NCI-H1417 (cell line): ENCODE measurements at places on chromosomes 11 and 22.
A peak's percentile ranks its signal among the peaks of the same experiment; 100 is the strongest.

DNA sequence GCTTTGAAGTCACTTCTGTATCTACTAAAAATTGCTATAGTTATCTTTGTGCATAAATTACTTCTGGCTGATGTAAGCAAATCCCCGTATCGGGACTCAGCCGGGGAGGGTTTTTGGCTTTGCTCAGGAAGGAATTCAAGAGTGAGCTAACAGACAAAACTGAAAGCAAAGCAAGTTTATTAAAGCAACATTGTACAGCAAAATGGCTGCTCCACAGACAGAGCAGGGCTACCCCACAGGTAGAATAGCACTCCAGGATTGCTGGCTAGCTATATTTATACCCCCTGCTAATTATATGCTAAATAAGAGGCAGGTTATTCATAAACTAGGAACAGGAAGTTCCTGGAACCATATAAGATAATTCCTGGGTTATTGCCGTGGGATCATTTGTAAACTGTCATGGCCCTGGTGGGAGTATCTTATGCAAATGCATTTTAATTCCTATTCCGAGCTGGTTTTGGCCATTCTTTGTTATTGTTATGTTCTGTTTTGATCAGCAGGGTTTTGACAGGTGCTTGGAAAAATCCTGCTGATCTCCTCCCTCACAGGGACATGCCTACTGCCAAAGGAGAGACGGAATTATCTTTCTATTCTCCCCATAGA is 15.2 kb downstream of the MIF start:
- no peak for DNase-seq

DNA sequence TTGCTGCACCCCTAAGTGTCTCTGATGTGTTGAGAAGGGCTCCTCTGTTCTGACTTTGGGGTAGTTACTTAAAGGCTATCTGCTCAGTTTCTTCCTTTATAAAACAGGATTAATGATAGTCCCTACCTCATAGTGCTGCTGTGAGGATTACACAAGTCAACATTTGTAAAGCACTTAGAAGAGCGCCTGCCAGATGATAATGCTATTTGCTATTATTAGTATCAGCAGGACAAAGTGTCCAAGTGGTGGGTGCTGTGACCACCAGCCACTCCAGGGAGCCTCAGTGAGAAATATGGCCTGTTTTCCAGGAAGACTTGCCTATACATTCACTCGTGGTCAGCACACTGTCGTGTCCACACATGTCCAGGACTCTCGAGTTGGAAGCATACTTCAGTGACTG is 16.2 kb downstream of the POU2F3 start:
- no peak for DNase-seq

DNA sequence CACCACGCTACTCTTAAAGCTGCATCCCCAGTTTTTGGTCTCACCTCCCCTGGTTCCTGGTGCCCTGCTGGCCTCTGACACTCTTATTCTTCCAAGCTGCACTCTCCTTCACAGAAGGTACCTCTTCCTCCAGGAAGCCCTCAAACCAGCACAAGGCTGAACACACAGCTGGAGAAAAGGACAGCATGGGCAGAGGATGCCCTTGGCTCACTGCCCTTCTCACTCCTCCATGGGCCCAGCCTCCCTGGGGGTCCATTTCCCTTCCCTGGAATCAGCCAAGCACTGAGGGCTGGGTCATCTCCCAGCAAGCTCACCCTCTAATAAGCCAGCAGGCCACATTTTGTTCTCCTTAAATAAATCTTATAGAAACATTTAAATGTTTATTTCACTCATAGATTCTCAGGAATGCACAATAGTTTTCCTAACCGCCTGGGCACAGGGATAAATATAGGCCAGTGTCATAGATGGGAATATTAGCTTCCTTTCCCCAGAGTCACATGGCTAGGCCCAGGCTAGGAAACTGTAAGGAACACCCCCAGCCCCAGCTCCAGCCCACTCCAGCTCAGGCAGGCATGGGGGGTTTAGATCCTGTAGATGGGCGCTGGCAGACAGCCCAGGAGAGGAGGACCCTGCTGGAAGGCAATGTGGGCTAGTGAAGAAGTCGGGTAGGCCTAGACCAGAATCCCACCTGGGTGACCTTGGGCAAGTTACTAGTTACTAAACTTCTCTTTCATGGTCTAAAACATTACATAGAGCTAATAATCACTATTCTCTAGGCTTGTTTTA is 51.5 kb downstream of the IRAG1 start:
- no peak for DNase-seq

DNA sequence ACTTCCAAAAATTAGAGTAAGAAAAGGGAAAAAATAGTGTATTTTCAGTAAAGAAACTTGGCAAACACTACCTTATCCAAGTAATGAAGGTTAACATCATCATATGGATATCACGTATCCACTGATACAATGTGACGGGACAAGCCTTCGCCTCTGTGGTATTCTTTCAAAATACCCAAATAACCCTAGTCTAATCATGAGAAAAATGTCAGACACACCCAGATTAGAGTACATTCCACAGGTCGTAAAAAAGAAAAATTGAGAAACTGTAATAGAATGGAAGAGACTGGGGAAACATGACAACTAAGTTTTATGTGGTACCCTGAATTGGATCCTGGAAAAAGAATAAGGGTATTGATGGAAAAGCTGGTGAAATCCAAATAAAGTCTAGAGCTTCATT is 48.9 kb downstream of the NARS2 start:
- DNase-seq: no peak

GRCh38 chr11:126518071-126518971 is 162.8 kb downstream of the ST3GAL4 start:
- DNase-seq: no peak

- no peak for DNase-seq
Observed at GRCh38 chr11:77374108-77374507, 72.6 kb upstream of the GDPD4 start.

GRCh38 chr11:129249351-129249750 is 57.2 kb upstream of the ARHGAP32 start:
- DNase-seq: no peak

DNA sequence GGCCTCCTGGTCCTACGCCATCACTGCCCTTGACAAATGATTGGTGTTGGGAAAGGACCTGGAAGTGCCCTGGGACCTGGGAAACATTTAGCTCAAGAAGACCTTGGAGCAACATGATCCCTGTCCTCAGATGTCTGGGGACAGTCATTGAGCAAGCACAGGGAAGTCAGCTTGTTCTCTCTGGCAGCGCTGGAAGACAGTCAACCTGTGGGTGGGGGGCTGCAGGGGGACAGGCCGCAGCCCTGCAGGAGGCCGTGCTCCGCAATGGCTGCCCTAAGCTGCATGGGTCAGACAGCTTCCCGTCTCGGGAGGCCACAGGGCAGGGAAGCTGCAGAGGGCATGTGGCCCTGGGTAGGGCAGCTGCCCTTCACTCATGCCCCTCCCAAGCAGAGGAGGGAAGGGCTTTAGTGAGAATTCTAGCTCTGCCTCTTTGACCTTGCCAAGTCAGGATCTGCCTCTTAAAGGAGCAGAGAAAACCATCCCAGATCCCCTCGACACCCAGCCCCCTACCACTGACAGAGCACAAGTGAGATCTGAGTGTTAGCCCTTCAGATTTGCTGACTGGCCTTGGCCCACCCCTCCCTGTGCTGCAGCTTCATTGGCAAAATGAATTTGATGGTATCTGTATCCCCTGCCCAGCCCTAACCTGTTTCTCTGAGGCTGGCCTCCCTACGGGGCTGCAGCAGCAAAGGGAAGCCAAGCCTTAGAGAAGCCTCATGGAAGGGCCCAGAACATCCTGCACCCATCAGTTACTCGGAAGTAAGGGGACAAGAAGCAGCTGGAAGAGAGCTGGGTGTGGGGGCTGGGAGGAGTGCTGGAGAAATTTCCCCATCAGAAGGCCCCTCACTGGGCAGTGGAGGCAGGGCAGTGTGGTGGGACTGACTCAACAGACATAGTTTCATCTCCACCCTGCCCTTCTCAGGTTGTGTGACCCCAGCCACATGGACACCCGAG is 6.2 kb upstream of the SREBF2 start:
- no peak for DNase-seq

DNA sequence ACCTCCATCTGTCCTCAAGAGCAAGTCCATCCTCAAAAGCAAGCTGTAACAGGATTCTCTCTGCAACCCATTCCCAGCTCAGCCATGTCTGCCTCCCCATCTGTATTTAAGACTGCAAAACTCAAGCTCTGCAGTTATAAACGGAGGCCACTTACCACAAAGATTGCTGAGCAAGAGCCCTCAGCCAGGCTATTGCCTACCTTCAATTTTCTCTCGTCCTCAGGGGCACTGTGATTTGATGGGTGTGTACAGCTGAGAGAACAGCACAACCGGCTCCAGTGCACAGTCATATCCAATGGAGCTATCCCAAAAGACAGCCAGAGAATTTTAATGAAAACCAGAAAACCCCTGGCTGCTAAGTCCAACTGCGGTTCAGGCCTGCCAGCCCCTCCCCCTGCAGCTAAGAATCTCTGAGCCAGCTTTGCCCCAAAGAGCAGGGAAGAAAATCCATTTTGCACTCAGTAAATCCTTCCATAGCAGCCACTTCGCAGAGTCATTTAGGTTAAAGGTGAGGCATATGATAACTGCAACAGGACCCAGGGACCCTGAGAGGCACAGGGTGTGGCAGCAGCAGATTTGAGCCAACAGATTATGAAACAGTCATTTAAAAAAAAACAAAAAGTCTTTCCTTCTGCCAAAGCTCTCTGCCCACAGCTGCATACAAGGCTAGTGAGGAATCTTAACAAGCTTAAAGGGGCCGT is 37.6 kb downstream of the RAB30 start:
- DNase-seq: peak; percentile 58

- peak; percentile 41 for DNase-seq
Observed at GRCh38 chr11:75626889-75627529, 41.8 kb downstream of the MAP6 start.

DNA sequence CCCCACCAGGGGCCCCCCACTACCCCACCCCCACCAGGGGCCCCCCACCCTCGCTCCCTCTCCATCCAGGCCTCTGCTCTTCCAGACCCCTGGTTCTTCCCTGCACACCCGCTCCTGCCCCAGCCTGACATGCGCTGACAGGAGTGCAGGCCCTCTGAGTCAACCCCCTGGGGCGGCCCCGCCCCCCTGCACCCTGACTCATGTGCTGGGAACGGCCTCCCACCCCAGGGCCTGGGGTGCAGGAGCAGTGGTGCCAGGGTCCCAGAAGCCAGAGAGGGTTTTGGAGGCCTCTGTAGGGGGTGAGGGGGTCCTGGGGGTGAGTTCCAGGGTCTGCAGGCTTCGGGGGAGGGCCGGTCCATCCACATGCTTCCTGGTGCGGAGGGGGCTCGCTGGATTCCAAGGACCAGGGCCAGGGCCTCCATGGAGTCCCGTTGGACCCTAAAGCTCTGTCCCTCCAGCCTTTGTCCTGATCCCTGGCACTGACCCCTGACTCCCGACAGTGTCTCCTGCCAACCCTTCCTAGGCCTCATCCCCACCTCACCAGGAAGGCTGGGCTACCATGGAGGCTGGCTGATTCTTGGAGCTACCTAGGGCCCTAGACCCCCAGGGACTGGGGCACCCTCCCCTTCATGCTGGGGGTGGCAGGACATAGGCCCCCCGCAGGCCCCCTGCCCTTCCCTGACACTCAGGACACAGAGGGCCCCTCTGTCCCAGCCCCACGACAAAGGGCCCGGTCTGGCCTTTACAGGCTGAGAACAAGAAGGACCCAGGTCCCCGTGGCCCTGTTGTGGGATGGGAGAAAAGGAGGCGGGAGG is 583 bp upstream of the PKP3 start:
- no peak for DNase-seq

DNA sequence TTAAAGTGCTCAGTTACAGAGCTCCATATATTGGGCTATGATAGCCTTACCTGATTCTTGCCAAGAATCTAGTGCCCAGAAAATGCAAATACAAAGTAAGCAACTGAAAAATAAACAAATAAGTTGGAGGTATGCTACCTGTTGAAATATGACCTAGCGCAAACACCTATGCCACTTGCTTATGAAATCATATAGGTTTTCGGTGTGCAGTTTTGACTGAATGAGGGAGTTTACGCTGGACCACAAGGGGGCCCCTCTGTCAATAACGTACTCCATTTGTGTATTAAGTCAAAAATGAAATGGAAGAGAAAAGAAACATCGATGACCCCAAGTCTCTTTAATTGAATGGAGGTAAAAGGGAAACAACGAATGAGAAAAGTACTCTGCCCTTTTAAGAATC is 84.9 kb upstream of the TRIM77 start:
- DNase-seq: no peak

- no peak for DNase-seq
Observed at GRCh38 chr11:18000760-18001159, 12.1 kb downstream of the SERGEF start.

- no peak for DNase-seq
Observed at GRCh38 chr22:31637891-31638618, 24.0 kb downstream of the PISD start.

DNA sequence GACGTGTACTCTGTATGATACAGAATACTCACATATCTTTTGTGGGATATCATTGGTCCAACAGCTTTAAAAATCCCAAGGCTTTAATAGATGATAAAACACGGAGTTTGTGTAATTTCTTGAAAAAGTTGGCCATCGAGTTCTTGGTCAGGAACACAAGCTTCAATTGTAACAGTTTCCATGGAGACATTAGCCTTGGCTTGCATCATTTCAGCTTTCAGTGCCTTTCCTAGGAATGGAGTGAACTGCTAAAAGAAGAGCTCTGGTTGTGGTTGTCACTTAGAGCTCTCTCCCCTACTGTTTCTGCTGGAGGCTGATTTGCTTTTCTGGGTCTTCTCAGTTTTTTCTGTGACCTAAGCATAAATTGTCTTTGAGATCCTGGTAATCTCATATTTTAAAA is 14.2 kb downstream of the BMAL1 start:
- no peak for DNase-seq

DNA sequence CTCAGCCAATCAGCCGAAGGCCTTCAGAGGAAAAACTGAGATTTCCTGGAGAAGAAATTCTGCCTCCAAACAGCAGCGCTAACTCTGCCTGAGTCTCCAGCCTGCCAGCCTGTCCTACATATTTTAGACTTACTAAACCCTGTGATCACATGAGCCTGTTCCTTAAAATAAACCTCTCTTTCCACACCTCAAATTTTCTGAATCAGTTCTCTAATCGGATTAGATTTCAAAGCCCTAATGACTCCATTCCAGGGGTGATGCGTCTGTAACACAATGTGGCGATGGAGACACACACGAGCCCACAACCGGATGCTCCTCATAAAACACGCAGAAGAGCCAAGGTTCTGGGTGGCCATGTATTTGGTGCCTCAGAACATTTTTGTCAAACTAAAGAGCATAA is 1371.2 kb downstream of the BRD1 start:
- DNase-seq: no peak

GRCh38 chr22:24594569-24595120 is 1.8 kb upstream of the LRRC75B start:
- DNase-seq: no peak

- DNase-seq: no peak
Observed at GRCh38 chr22:47357493-47357892, 595.0 kb downstream of the TBC1D22A start.
